ENCODE measurements at places on chromosomes 2 and 18. TPM values are rescaled to one million over a fixed set of nuclear protein-coding genes. Genes with fewer than 3 reads are reported as not detected.

DNA sequence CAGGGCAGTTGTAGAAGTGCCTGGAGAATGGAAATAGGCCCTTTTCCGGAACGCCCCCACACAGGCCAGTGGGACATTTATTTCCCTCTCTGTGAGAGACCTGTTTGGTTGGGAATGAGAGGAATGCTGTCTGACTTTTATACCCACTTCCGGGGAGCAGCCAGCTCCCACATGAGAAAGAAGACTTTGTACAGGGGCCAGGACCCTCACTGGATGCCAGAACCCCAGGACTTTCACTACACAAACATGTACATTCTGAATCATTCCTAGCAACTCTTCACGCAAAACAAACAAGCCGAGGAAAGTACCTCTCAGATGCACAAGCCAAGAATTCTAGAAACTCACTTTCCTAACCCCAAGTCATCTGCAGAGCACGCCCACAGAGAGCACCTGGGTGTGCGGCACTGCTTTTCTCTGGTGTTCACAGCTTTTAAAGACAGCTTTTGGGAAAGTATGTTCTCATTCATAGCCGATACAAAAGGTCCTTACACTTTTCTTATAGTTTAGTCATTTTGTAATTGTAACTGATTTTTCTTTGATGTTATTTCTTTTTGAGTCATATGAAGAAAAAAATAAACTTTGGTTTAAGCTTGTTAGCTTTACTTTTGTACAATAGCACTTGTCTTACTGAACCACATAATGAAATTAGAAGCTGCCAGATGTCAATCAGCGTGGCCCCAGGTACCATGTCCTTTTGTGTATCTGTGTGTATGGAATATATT, 856.1 kb upstream of the ID2 start:
- no peak for DNase-seq

Gene PSMD1
- total RNA-seq, result 109 TPM

Gene TLX2
- total RNA-seq, result 0.34 TPM

- DNase-seq, result no peak
Observed at GRCh38 chr2:126797622-126798275, 100.9 kb upstream of the TEX51 start.

DNA sequence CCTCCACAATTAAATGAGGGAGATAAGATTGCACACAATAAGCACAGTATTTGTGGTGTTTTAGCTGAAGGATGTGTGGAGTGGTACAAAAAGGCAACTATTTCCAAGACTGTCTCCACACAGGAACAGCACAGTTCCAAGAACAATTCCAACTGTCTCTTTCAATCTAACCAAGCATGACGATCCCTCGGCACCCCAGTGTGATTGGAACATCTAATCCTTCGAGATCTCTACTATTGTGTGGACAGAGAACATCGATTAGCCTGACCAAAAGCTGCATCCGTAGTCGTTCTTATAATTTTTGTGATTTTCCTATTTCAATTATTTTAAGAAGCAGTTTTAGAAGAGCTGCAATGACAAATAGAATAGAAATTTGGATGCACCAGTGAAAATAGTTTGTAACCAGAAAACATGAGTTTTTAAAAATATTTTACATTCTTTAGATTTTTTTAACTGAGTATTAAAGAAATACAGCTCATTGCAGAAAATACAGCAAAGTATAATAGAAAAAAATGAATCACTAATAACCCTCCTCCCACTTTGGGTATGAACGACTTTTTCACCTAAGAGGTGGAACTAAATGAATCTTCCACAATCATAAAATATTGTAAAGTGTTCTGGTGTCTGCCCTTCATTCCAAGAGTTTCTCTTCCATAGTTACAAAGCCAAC, 76.4 kb upstream of the CABLES1 start:
- DNase-seq, result no peak

DNA sequence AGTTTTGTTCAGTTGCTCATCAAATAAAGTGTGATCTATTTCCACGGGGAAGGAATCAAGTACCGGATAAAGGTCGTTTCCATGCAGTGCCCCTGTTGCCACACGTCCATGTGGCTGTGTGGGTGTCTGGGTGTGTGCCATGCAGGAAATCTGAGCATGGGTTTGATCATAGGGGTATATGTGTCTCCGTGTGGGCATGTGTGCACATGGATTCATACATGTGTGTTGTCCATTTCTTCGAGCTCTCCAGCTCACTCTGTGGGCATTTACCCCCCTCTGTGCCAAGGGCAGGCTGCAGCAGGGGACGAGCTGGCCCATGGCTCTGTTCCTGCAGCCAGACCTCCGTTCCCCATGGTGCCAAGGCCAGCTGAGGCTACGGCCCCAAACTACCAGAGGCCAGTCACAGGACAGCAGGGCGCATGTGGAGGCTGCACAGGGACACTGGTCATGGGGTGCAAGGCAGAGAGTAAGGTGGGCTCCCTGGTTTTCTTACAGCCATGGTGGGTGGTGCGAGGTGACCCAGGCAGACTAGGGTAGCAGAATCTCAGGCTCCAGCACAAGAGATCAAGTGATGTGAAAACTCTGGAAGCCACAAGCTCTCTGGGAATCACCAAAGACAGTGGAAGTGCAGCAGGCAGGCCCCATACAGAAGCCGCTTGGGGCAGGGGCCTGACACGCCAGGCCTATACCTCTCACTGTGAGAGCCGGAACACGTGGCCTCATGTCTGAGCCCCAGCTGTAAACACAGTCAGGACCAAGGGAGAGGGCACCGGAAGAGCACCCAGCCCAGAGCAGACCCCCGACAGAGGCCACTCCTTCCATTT, 66.4 kb upstream of the RAB6C start:
- DNase-seq, result no peak

DNA sequence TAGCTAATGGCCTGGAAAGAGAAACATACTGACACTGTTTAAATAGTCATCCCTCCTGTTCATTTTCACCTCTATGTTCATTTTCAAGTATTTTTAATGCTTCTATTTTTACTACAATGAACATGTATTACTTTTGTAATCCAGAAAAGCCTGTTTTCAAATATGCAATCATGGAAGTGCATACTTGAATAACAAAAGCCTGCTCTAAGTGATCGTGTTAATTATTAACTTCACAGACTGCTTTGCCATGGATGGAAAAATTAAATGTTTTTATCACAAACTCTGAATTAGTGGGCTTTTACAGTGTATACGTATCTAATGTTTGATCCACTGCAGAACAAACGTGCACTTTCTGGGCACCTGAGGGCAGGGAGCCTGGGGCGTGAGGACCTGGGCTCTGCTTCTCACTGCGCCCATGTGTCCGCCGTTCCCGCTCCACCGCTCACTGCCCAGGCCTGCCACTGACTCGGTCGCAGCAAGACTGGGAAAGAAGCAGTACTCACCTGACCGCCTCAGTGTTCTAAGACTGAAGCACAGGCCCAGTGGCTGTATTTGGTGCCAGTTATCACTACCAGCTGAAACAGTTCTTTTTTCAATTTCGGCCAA, 80.6 kb downstream of the UXS1 start:
- DNase-seq, result no peak

DNA sequence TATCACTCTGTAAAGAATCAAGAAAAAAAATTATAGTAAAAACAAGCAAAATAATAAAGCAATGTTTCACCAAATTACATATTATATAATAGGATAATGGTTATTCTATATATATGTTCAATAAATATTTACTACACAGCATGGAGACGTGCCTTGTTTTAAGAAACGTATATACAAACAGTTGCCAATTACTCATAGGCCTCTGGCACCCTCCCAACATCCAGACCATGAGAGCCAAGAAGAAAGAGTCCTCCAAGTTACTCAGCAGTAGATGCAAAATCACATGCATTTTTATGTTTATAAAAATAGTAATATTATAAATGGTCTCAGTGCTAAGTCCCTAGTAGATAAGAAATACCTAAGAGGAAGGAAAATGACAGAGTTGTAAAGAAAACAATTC, 64.8 kb downstream of the REV1 start:
- DNase-seq, result peak; percentile 39

GRCh38 chr2:85648619-85649018, 19.4 kb downstream of the SFTPB start:
- DNase-seq, result peak; percentile 48

Gene TANK
- total RNA-seq, result 41.1 TPM

DNA sequence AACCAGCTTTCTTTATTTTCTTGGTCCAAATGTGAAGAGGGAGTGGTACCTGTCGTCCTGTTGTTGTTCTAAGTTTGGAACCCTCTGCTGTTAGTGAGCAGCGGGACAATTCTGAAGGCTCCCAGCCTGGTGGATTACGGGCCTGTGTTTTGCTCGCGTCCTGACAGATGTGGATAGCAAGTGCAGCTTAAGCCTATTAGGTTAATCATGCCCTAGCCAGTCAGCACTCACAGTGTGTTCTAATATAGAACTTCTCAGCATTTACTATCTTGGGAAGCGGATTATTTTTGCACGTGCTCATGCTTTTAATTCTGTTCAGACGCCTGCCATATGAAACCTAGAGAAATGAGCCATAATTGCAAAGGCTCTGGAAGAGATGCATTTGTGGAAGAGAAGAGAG, at the start of gene PCARE:
Gene PCARE, minus strand, starts transcription at position 113 of the 400 bp plus-strand sequence. CDS start 262 bp downstream, outside the sequence.
- no peak for DNase-seq

- no peak for DNase-seq
Observed at GRCh38 chr2:239114616-239115265, 266.9 kb downstream of the TWIST2 start.

DNA sequence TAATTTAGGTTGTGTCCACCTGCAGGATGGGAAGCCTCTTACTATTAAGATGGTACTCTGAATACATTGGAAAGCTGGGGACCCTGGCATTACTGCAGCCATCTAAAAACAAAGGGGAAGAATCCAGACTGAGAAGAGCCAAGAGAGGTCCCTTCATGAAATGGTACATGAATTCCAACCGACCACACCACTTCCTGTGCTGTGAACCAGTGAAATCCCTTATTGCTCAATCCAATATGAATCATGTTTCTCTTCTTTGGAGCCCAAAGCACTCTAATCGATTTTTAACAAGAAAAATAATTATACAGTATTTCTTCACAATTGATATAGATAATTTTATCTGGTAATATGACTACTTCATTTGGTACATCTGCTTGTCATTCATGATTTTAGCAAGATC, 479.7 kb upstream of the RAB6C start:
- no peak for DNase-seq

Gene NIF3L1
- total RNA-seq, result 50.9 TPM

DNA sequence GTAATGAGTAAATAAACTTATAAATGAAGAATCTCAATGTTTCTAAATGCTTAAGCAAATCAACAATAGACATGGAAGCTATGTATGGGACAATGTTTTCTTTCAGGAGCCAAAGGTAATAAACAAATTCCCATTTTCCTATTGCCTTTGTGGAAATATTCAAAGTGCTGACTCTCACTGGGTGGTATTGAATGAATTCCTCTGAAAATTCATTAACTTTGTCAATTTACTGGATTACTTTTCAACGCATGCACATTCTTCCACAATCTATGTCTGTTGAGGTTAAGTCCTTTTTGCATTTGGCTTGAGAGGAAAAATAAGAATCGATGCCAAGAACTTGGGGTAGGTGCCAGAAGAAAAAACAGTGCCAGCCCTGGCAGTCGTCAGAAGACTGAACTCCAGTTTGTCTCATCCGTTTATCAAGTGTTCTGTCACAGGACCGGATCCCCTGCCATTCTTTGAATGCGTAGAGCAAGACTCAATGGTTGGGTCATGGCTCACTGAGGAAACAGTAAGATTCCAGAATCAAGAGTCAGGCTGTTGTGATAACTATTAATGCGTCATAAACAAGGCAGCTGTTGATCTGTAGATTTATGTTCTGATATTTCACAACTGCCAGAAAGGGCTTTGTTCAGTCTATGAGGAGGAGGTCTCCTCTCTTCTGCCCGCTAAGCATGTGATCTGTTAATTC, 133.3 kb downstream of the GFPT1 start:
- DNase-seq, result peak; percentile 97

GRCh38 chr2:229088517-229088913, 182.6 kb downstream of the PID1 start:
- DNase-seq, result no peak

- no peak for DNase-seq
Observed at GRCh38 chr2:78355967-78356366, 669.5 kb upstream of the REG3G start.

Gene FEV
- not detected for total RNA-seq

Gene SPC25
- total RNA-seq, result 27.3 TPM

Gene PARD6G
- total RNA-seq, result 1.3 TPM

Gene INPP4A
- total RNA-seq, result 14.3 TPM

DNA sequence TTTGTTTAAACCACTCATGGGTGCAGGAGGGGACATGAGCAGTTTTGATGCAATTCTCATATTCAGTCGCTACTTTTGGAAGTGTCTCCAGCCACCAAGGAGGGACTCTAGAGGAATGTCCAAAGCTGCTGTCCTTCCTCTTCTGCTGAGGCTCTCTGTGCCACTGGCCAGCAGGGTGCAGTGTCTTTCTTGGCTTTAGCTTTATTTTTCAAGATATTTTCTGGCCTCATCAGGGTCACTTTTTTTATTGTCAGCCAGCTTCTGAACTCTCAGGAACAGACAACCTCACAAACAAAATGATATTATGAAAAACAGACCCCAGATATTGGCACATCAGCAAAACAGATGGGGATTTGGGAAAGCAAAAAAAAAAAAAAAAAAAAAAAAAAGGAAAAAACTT, 289.3 kb upstream of the ZSWIM2 start:
- peak; percentile 14 for DNase-seq

Gene CERKL
- 2.2 TPM for total RNA-seq

DNA sequence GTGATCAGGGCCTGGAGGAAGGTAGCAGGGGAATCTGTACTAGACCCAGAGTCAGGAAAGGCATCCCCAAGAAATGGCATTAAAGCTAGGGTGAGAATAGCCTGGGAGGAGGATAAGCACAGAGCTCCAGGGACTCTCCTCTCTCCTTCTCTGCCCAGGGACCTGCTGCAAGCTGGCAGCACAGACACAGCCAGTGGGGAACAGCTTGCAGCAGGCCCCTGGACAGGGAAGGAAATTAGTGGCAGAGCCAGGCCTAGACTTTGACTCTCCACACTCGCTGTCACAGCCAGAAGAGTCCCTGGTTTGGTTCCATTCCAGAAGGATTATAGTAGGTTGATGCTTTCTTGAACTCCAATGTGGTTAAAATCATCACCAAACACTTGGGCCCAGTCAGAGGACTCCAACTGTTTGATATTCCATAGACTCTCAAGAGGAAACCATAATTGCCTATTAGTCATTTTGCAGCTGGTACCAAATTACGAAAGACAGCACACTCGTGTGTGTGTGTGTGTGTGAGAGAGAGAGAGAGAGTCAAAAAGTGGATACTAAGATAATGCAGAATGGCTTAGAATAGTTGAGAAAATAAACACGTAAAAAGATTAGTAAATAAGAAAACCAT, 95.5 kb upstream of the ATP8B1 start:
- DNase-seq, result peak; percentile 96

GRCh38 chr18:25187521-25188192, 164.3 kb downstream of the ZNF521 start:
- no peak for DNase-seq

- peak; percentile 99 for DNase-seq
Observed at GRCh38 chr2:132415915-132416722, 486 bp upstream of the GPR39 start.
